ENCODE measurements at places on chromosomes 16 and 17.

GRCh38 chr17:77186141-77186604, 45.4 kb downstream of the SEC14L1 start:
- no peak for DNase-seq

- DNase-seq: no peak
Measured at GRCh38 chr17:73455050-73455687, 143.4 kb upstream of the CDC42EP4 start.

DNA sequence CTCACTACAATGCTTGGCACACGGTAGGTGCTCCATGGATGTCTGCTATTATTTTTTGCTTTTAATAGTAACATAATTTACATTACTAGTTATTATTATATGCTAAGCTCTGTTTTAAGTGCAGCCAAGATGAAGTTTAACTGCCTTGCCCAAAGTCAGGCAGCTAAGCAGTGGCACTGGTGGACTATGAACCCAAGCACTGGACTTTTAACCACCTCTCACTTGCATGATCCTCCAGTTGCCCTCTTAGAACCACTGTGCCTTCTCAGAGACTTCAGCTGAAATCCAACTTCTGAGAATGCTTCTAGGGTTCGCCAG, 1.5 kb upstream of the ZNF207 start:
- DNase-seq: no peak

GRCh38 chr16:35011-35677, 18.3 kb downstream of the POLR3K start:
- DNase-seq: no peak

DNA sequence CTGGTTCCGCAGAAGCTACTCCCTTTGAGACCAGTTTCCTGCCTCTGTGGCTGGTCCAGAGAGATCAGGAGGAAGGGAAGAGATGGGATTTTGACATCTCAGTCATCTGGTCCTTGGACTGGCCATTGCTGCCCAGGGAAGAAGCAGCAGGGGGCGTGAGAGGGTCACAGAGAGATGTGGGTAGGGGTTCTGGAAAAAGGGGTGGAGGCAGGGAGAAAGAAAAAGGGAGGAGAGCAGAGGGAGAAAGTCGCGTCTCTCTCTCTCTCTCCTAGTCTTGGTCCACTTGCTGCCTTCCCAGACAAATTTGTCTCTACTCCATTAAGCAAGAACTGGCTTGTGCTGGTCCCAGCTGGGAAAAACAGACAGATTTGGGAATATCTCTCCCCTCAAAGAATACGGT, 4.4 kb downstream of the SHBG start:
- no peak for DNase-seq

- DNase-seq: no peak
Measured at GRCh38 chr17:27478901-27479538, 22.8 kb downstream of the KSR1 start.

DNA sequence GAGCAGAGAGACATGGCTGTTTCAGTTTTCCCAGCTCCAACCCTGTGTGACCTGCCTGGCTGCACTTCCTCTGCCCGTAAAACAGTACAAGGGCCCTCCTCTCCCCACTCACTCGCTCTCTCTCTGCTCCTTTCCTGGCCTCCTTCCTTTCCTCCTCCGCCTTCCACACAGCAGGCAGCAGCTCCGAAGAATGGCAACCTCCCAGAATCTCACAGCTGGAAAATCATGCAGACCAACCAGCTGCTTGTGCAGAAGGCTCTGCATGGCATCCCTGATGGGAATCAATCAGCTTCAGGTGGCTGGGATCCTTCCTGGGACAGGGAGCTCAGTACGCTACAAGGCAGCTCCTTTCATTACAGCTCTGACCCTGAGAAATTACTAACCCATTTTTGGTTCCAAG, 27.4 kb downstream of the TMEM132E start:
- DNase-seq: no peak

- no peak for DNase-seq
Measured at GRCh38 chr16:69883744-69884143, 67.4 kb upstream of the CLEC18A start.

- DNase-seq: no peak
Measured at GRCh38 chr16:23071196-23072083, 77.8 kb downstream of the USP31 start.

DNA sequence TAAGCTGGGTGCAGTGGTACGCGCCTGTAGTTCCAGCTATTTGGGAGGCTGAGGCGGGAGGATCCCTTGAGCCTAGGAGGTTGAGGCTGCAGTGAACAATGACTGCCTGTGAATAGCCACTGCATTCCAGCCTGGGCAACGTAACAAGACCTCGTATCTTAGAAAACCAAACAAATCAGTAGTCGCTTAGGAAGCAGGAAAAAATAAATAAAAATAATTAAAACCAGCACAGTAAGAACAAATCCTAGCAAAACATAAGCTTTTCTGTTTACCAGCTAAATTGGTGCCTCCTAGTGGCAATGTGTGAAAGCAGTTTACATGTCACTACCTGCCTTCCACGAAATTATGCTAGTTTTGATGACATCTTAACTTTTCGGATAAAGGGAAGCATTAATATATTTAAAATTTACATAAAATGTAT, 1.3 kb downstream of the ARMC5 start:
- no peak for DNase-seq

DNA sequence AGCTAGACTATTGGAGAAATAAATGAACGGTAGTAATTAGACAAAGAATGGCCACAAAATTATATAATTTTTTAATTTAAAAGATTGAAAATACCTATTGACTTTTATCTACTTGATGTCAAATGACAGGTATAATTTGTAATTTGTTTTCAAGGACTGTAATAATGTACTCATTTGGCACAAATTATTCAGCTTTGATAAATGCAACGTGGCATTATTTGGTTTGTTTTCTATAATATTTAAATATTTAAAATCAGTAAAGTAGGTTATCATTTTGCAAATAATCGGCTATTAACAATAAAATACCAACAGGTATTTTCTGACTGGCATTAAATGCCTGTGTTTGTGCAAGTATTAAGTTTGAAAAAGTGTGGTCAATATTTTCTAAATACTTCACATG, 60.6 kb downstream of the CDH11 start:
- no peak for DNase-seq

- no peak for DNase-seq
Measured at GRCh38 chr16:82650804-82651203, 24.0 kb downstream of the CDH13 start.

DNA sequence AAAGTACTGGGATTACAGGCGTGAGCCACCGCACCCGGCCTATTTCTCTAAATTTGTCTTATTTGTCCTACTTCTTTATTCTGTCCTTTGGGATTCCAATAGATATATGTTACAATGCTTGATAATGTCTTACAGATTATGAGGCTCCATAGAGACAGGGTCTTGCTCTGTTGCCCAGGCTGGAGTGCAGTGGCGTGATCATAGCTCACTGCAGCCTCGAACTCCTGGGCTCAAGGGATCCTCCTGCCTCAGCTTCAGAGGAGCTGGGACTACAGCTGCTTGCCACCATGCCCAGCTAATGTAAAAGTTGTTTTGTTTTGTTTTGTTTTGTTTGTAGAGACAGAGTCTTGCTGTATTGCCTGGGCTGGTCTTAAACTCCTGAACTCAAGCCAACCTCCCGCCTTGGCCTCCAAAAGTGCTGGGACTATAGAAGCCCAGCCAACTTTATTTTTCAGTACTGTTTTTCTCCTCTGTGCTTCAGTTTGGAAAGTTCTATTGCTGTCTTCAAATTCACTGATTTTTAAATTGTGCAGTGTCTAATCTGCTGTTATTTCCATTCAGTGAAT, 10.3 kb downstream of the ANKRD13B start:
- no peak for DNase-seq

- DNase-seq: no peak
Measured at GRCh38 chr17:12133183-12133582, 112.5 kb downstream of the MAP2K4 start.

DNA sequence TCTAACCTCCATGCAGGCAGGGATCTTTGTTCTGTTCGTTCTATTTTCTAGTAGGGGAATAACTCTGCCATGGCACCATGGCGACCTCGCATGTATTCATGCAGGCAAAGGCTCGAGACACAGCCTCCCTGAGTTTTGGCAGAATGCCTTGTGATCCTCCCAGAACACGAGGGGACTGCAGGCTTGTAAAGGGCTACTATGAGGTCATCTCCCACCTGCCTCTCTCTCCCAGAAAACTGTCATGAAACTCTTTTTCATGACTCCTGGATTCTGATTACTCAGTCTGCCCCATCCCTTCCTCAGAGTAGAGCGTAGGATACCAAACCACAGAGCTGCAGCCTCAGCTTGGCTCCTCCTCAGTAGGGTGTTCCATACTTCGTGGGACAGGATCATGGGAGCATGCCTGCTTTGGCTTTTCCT, 64.3 kb downstream of the IGF2BP1 start:
- DNase-seq: no peak

GRCh38 chr16:17930280-17930679, 406.3 kb downstream of the NPIPA8 start:
- DNase-seq: no peak

GRCh38 chr17:74567397-74567796, at the start of gene CD300H:
Gene CD300H (minus strand): TSS chr17:74567509.
- DNase-seq: no peak

GRCh38 chr17:77508047-77508715, 367.4 kb downstream of the SEC14L1 start:
- DNase-seq: no peak

Data from activated CD4-positive, alpha-beta T cell treated with anti-CD3 and anti-CD28 coated beads, Interleukin-2, amount 50 U/mL, for 1 hour (primary cell).